ENCODE measurements at places on chromosomes 3 and 15.

GRCh38 chr15:70375006-70375431 is 277.3 kb upstream of the TLE3 start:
- no peak for DNase-seq

- DNase-seq: no peak
These were observed 518.5 kb upstream of the CADM2 start for GRCh38 chr3:84440291-84440690.

DNA sequence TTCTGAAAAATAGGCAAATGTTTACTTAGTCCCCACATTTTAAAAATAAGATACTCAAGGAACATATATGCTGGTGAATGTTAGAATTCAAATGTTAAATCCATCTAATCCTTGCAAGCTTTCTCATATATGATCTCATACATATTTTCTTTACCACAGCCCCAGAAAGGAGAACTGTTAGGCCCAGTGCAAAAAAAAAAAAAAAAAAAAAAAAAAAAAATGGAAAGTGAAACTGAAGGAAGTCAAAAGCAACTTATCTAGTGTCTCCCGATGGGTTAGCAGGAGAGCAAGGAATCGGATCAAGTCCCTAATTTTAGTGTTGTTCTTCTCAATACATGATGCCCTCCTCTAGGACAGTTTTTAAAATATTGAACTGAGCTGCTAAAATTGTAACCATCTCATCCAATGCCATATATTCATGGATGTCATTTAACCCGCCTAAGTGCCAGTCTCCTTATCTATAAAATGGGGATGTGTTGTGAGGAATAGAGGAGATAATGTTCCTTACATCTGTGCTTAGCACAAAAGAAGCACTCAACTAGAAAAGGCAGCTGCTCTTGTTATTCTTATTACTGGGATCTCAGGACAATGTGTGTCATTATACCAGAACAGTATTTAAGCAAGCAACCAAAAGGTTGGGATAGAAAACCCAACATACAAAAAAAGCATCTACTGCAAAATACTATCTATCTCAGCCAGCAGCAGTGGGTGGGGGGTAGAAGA is 279.7 kb downstream of the MAGI1 start:
- peak; percentile 73 for DNase-seq

GRCh38 chr15:73633991-73634495 is 854 bp upstream of the NPTN start:
- peak; percentile 96 for DNase-seq

- DNase-seq: peak; percentile 92
These were observed 79.7 kb upstream of the CHD2 start for GRCh38 chr15:92820236-92821021.

GRCh38 chr3:9883706-9884554 is 3.9 kb upstream of the CIDEC start:
- DNase-seq: peak; percentile 29

GRCh38 chr3:69747511-69748258 is 8.4 kb downstream of the MITF start:
- peak; percentile 28 for DNase-seq

DNA sequence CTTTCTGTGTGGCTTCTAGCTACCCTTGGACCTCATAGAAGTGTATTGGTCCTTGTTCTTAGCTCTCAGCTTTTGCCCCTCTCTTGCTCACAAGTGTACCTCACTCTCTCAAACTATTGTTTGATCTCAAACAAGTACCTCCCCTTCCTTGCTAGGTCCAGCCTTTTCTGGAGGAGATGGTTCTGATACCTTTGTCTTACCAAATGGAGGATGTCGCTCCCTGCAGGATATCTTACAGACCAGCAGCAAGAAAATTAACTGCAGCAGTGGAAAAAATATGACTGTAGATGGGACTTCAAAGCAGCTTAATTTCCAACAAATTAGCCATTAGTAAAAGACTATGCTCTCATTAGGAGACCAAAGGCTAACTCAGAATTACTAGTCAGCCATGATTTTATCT is 388.1 kb upstream of the ROBO2 start:
- DNase-seq: no peak

DNA sequence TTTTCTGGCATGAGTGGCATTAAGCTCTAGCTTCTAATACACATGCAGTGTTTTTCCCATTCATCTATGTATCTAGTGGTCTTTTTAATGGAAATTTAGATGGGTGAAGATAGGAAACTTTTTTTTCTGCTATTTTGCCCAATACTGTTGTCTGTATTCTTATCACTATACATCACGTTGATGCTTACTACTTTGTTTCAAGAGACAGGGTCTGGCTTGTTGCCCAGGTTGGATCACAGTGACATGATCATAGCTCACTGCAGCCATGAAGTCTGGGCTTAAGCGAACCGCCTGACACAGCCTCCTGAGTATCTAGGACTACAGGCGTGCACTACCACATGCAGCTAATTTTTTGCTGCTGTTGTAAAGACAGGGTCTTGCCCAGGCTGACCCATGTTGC is 84.6 kb downstream of the PEAK1 start:
- DNase-seq: peak; percentile 39

DNA sequence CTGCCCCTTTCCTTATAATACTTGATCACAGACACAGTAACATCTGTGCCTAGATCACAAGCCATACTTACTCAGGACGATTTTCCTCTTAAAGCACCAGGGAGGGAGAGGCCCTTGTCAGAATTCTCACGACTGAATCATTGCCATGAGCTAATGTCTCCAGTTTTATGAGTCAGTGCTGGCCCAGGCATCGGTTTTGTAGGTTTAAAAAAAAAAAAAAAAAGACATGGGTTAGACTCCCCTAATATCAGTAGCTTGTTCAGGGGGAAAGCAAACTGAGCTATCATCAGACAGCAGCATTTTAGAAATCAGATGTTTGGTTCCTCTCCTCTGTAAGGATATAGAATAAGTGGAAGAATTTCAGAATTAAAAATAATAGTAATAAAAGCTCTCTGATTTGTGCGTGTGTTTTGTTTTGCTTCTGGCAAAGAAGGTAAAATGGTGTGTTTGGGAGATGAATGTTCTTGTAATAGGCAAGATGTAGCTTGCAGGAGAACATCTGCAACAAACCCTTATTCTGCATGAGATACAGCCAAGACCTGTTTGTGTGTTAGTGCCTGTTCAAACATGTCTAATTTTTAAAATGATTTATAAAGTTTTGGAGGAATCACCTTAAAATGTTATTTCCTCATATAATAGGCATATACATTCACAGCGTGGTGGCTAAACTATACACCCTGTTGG is 193.6 kb downstream of the TP63 start:
- peak; percentile 89 for DNase-seq

All from fibroblast of skin of scalp (primary cell).